ENCODE measurements at places on chromosomes 6 and 20.

GRCh38 chr20:61461461-61461860 is 209.4 kb downstream of the CDH4 start:
- DNase-seq = no peak

DNA sequence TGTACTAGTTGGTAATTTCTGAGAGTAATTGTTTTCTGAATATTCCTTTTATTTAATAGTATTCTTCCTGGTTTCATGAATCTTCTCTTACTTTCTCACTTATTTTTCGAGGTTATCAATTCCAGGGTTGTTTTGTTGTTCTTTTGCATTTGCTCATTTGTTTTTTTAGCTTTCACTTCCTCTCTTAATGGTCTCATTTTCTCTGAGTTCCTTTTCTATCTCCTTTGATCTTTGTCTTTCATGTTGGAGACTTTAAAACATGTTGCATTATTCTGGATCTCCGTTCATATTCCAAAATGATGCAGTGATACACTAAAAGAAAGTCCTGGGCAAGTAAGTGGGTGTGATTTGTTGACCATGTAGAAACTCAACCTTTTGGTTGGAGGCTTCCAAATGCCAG is 345.3 kb upstream of the SLC35B3 start:
- DNase-seq = no peak

DNA sequence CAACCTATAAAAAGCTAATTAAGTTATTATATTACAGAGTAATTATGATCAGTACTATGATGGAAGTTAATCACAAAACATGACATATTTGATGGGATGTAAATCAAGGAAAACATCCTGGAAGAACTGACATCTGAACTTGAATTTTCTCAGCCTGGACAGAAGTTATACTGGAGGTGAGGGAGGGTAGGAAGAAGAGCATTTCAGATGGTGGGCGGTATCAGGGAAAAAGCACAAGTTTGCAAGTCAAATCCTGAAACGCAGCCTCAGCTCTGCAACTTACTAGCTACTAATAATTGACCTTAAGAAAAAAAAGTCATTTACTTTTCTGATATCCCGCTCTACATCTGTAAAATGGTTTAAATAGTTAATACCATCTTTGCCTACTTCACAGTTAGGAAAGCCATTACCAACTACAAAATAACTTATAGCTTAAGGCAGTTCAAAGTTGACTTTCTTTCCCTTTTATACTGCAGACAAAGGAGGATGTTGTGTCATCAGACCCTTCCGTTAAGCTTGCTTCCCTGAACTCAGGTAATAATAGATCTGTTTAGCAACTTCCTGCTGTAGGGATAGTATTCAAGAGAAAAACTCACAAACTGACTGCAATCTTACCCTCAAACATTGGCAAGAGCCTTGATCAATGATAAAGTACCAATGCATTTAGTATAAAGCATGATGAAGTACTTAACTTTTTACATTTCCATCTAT is 21.0 kb downstream of the NOL7 start:
- DNase-seq = no peak

DNA sequence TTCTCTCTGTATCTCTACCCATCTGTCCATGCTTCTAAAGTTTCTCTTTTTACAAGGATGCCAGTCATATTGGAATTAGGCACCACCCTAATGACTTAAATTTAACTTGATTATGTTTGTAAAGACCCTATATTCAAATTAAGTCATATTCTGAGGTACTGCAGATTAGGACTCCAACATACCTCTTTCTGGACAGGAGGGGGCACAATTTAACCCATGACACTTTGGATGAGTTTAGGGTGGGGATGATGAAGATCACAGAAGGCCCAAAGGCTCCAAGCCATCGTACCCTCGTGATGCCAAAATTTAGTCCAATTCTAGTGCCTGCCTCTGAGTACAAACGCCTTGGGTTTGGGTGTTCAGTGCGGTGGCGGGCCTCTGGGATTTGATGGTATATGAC is 15.0 kb upstream of the NKX2-2 start:
- DNase-seq = no peak

DNA sequence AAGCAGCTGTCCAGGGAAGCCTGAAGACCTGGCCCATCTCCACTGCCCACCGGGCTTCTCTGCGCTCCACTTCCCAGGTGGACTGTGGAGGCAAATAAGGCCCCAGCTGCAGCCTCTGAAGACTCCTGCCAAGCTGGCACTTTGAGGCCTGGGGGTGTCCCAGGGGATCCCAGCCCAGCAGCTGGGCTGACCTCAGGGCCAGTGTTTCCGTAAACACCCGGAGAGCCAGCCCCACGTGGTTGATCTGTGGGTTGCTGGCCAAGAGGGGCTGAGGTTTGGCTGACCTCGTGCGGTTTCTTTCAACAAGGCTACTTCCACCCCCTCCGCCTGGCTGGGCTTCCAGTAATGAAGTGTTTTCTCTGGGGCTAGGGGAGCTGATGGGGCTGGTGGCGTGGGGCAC is 12.4 kb upstream of the CCN5 start:
- peak; percentile 19 for DNase-seq

DNA sequence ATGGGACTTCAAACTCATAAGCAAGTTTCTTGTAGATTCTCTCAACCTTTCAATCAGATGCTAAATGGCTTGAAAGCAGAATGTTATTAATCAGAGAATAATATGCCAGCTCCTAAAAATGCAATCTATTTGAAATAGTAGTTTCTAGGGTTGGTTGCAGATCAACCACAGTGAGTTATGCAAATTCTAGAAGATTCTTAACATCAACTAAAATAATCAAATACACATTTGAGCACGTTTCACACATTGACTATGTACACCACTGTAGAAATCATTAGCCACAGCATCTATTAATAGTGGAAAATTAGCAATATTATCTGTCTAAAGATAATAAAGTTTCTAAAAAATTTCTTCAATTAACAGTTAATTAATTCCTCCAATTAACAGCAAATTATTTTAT is 141.9 kb upstream of the GJE1 start:
- DNase-seq = no peak

DNA sequence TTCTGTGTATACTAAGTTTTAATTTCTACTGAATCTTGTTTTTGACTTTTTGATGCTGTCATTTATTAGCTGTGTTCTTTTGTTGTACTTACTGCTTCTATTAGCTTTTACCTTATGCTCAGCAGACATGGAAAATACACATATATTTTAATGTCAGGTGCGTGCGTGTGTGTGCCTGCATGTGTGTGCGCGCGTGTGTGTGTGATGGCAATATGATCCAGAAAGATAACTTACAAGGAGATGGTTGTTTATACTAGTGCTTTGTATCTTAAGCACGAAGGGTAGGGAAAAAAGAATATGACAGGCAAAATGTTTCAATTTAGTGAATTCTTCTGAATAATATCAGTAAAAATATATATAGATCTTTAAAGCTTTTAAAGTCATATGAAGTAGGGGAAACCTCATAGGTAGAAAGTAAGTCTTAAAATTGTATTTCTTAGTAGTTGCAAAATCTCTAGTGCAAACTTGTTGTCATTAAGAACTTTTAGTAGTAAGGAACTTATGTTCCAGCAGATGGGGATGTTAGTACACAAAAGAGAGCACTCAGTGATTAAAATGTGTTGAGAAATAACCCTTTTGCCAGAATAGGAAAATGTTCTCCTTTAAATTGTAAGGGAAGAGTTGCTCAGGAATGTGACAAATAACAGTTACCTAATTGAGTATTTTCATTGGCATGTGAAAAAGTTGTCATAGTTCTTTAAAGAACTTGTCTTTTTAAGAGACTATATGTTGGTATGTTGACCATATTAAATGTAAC is 13.2 kb downstream of the QKI start:
- DNase-seq = no peak

GRCh38 chr6:108714766-108715414 is 133.3 kb upstream of the ARMC2 start:
- no peak for DNase-seq

GRCh38 chr20:38537176-38537575 is 43.8 kb upstream of the ADIG start:
- DNase-seq = no peak

- DNase-seq = no peak
Measured at GRCh38 chr6:158003910-158004700, 22.4 kb downstream of the SYNJ2 start.

GRCh38 chr6:154615483-154616025 is 105.1 kb upstream of the CNKSR3 start:
- no peak for DNase-seq

GRCh38 chr6:10381830-10382208 is 33.1 kb downstream of the TFAP2A start:
- no peak for DNase-seq

DNA sequence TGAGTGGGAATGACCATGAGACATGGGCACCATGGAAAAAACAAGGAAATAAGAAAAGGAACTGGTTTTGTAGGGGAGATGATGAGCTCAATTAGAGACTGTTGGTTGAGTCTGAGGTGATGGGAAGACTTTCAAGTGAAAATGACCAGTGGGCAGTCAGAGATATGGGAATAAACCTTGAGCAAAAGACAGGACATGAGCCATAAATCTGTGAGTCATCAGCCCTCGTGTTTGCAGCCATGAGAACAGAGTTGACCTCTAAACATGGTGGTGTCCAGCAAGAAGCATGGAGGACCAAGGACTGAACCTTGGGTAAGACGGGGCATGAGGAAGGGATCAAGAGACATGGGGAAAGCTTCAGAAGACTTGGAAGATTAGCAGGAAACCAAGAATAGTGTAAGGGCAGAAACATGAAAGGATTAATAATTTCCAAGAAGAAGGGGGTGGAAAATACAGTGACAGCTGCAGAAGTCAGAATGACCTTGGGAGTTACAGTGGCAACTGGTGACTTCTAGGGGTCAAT is 280.6 kb upstream of the PRDM1 start:
- DNase-seq = no peak

DNA sequence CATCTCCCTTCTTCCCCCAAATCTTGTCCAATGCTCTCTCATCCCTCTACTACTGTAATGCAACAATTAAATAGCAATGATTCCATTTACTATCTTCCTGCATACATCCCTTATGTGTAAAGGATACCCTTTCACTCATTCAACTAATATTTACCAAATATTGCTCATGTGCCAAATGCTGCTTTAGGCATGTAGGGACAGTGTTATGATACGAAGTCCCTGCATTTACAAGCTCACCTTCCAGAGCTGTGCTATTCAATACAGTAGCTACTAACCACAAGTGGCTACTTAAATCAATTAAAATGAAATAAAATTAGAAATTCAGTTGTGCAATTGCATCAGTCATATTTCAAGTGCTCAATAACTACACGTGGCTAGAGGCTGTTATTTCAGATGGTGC is 41.1 kb downstream of the GMDS start:
- no peak for DNase-seq

DNA sequence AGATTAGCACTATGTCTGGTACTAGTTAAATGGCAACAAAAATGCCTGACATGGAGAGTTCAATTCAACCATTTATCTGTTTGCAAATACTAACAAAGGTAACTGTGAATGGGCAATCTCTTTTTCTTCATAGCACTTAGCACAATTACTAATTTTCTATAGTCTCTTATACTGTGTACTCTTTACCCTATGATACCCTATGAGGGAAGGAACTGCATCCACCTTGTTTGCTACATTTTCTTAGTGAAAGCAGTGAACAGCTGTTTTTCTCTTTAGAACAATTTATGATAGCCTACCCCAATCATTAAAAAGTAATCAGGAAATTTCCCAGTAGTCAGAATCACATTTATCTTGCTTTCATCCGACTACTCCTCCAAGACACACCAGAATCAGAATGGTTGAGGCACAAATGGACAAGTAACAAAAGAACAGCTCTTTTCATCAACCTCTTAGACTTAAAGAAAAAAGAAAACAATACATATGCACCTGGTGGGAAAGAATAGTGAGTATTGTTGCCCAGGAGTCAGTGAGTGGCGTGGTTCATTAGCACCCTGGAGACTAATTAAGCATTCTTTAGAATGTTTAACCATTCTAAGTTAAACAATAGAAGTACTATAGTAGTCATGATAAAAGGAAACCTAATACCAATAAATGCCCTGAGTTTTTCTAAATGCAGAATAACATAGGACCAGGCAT is 16.7 kb downstream of the ZNF292 start:
- no peak for DNase-seq

DNA sequence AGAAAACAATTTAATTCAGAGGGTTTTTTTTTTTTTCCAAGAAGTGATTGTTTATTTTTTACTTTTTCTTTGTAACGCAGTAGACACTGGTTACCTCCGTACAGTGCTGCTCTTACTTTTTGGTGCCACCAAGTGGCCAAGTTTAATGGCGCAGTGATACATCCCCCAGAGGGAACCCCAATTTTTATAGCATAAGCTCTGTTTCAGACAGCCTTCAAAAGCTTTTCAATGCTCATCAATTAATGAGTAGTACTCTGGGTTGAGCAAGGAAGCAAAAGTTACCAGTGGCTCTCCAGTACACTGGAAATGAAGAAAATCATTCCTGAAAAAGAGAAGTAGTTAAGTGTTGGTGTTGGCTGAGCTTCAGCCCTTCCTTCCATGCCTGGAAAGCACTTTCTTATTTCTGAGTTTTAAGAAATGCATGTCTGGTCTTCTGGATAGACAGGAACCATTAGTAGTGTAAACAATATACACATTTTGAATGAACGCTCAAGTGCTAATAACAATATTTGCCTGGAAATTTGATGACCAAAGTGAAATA is 129.1 kb upstream of the SMLR1 start:
- no peak for DNase-seq

DNA sequence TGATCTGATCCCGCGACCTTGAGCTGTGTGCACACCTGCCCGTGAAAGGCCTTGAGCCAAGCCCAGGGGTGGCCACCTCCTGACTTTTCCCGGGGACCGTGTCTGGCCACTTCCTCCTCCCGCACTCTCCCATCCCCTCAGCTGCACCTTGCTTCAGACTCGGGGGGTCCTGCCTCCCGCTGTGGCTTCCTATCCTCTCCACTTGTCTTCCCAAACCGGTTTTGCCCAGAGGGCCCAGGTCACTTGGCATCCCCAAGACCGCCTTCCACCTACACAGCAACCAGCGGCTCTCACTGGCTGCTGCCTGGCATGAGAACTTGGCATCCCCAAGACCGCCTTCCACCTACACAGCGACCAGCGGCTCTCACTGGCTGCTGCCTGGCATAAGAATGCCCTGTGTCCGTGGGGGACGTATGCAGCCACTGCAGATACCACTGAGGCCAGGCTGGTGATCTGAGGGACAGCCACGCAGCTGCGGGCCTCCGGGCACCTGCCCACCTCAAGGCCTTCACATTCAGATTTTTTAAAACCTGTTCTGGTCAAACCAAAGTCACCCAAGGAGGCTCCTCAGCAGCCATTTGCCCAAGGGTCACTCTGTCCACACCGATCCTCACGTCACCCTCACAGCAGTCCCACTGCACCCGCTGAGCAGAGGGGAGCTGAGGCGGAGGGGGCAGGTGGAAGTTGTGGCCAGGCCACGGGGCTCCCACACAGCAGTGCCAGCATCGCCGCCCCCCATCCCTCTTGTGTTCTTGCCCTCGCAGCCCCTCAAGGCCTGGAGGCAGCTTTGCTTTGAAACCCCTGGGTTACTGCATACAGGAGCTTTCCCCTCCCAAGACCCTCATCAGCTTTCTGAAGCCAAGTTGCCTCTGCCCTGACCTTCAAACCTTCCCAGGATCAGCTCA is 245.5 kb downstream of the TAF4 start:
- no peak for DNase-seq

- no peak for DNase-seq
Measured at GRCh38 chr6:14095437-14095836, 22.1 kb upstream of the CD83 start.

- no peak for DNase-seq
Measured at GRCh38 chr20:39705032-39705431, 742.9 kb downstream of the DHX35 start.

GRCh38 chr20:1277529-1278322 is 11.6 kb downstream of the SNPH start:
- DNase-seq = no peak

- no peak for DNase-seq
Measured at GRCh38 chr6:18785810-18786490, 398.8 kb downstream of the RNF144B start.

GRCh38 chr6:110412360-110412759 is 3.0 kb downstream of the DDO start:
- DNase-seq = no peak

Measured in caudate nucleus (tissue), 63 donors.